ENCODE measurements at places on chromosomes 13 and 19.
A peak's percentile ranks its signal among the peaks of the same experiment; 100 is the strongest.

DNA sequence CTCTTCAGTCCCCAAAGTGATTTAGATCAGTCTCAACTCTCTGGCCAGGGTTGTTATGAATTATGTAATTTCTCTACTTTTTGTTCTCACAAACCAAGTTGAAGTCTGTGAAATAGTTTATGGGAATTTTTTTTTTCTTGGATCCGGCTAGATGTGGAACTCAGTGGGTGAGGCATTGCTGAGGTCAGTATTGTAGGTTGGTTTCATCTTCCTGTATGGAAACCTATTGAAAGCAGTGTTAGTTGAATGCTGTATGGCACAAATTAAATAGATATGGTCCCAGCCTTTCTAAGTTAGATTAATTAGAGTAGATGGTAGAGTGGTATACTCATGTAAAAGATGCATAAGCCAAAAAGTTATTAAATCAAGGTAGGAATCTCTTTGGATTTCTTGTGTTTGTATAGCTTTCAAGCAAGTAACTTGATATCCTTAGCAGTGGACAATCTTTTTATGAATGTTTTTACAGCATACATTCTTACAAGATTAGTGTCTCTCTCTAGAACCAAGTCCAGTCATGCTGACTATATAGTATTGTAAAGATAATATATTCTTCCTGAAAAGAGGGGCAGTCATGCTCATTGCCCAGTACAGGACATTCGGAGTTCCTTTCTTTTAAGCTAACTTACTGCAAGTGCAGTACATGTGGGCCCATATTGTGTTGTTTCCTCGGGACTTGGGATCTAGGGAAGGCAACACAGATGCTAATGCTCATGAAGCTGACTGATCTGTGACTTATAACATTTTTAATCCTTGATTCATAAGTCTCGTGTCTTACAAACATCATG is 2541.1 kb downstream of the PCDH9 start:
- peak; percentile 9 for DNase-seq

DNA sequence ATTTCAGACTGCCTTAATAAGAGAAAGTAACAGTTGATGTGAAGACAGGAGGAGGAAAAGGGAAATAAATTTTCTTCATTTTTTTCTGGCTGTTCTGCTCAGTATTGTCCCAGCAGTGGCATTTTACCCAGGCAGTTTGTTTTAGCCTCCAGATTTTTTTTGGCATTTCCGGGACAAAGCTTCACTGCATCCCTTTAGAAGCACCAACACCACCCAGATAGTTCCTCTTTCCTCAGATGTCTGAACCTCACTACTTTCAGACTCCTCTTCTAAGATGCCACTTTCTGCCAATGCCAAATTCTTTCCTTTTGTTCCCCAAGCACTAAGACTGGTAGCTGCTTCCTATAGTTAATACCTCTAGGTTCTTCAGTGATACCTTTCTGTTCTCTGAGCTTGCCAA is 480.1 kb upstream of the SLC10A2 start:
- DNase-seq, result no peak

GRCh38 chr13:104953588-104953987 is 1581.9 kb downstream of the EFNB2 start:
- peak; percentile 9 for DNase-seq

DNA sequence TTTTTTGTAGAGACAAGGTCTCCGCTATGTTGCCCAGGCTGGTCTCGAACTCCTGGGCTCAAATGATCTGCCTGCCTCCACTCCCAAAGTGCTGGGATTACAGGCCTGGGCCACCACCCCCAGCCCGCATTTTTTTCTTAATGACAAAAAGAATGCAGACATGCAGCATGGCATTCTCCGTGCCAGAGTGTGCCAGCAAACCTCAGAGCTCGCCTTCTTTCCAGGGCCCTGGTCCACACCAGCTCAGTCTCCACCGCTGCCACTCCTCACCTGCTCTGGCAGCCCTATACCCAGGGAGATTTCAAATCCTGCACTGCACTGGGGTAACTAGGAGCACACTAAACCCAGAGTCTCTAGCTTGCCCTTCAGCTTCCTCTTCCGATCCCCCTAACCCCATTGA is 41.7 kb downstream of the ZIC5 start:
- no peak for DNase-seq

DNA sequence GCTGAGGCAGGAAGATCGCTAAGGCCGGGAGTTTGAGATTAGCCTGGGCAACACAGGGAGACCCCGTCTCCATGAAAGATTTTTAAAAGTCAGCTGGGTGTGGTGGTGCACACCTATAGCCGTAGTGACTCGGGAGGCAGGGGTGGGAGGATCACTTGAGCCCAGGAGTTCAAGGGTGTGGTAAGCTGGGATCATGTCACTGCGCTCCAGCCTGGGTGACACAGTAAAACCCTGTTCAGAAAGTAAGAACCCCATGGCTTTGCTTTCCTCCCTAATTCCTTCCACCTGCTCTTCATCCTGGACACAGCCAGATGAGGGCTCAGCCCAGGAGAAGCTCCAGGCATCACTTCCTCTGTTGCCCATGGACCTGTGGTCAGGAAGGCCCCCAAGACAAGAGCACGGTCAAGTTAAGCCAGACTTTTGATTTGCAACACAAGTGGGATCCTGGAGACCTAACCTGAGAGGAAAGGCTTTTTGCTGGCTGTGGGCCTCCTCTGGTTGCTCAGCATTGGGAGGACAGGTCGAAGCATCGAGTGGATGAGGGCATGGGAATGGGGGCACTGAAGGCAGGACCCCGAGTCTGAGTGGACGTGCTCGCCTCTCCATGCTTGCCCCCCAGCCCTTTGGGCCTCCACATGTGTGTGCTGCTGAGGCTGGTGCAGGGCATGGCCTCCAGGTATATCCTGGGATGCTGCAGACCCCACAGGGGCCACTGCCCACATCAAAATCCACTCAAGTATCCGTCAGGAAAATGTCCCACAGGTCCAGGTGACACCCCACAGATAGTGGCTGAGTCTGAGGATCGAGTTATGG is 25.4 kb downstream of the TUBA3C start:
- no peak for DNase-seq

- DNase-seq, result no peak
Measured at GRCh38 chr19:8638078-8638619, 7.7 kb downstream of the NFILZ start.

GRCh38 chr13:88153353-88153752 is 482.2 kb downstream of the SLITRK5 start:
- DNase-seq, result no peak

GRCh38 chr19:5149508-5149907 is 180.6 kb downstream of the KDM4B start:
- DNase-seq, result no peak

DNA sequence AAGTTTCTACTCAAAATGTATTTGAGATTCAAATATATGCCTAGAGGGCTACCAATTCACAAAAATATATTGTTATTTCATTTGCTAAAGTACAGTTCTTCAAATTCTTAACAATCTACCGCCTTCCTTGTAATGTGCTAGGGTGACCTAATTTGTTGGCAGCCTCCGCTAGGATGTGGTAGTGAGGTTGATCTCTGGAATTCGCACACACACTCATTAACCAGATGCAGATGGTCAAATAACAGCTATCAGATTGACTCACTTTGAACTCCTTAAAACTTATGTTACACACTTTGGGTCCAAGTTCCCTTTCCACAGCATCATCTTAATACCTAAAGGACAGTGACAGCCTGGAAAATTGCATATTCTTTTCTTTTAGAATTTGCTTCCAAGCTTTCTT is 367.3 kb downstream of the DCT start:
- peak; percentile 83 for DNase-seq

DNA sequence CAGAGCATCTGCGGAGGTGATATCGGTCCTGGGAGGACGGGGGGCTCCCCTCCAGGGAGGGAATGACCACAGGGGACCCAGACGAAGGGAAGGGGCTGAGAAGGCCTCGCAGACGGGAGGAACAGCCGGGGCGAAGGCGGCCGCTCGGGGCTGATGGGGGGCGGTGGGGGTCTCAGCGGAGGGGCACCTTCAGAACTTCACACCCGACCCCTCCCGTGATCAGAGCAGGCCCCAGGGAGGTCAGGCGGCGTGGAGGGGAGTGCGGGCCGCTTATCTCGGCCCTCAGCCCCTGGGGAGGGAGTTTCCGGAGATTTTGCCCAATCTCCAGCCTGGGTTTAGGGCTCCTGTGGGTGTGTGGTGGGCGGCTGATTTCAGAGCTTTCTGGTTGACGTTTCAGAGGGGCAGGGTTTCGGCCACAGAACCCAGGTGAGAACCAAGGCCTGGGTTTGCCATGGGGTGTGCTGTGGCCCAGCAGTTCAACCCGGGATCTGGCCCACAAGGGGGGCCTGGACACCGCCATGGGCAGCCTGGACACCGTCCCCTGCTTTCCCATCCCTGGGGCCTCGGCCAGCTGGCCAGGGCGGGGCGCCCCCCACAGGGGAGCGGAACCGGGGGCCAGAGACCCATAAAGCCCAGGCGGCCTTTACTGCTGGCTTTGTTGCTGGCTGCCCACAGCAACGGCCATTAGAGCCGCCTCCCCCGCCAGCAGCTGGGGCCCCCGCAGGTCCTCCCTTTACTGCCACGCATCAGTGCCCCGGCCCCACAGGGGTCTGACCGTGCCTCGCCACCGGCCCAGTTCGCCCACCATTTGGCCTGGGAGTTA is 29.0 kb downstream of the ARID3A start:
- no peak for DNase-seq

- no peak for DNase-seq
Measured at GRCh38 chr19:3398900-3399278, 32.5 kb downstream of the NFIC start.

- no peak for DNase-seq
Measured at GRCh38 chr19:30596268-30596667, 224.1 kb downstream of the ZNF536 start.

DNA sequence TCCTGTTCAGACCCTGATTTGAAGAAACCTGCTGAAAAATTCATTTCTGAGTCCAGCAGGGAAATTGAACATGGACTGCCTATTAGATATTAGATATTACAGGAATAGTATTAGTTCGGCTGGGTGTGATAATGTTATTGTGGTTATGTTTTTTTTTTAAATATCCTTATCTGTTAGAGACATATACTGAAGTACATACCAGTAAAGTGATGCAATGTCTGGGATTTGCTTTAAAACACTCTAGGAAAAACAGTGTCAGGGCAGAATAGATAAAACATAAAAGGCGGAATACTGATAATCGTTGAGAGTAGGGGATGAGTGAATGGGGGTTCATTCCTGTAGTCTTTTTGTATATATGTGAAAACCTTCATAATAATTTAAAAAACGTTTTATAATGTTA is 28.7 kb upstream of the AMER2 start:
- DNase-seq, result no peak

- DNase-seq, result no peak
Measured at GRCh38 chr13:61751039-61751438, 335.4 kb upstream of the PCDH20 start.

DNA sequence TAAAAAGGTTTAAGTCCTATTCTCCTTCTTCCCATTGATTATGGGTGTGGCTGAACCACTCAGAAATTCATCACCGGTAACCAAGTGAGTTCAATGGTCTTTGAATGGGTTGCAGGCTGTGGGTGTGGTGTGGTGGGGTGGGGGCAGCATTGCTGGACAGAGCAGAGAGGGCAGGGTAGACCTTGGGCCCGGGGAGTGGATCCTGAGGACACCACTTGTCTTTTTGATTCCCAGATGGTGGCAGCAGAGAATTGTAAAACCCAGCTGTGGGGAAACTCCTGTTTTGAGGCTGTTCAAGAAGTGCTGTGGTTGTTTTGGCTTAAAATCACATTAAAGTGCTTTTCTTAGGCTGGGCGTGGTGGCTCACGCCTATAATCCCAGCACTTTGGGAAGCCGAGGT is 45.8 kb upstream of the RGCC start:
- peak; percentile 19 for DNase-seq
